G401 (cell line): ENCODE measurements at places on chromosomes 2 and 18.

DNA sequence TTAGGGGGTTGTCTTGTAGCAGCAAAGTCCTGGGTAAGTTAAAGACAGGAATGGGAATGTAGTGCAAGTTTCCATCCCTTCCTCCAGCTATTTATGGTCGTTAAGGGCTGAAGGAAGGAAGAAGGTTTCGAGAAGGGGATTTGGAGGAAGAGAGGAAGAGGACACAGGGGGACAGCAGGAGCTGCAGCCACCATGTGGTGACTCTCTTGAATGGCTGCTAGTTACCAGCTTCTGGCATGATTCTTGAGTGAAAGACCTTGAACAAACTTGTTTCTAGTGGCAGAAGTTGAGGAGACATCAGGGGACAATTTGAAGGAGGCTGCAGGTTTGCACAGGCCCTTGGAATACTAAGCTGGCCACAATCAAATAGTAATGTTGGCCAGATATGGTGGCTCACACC lies 116.6 kb downstream of the MTX2 start:
- DNase-seq = no peak

DNA sequence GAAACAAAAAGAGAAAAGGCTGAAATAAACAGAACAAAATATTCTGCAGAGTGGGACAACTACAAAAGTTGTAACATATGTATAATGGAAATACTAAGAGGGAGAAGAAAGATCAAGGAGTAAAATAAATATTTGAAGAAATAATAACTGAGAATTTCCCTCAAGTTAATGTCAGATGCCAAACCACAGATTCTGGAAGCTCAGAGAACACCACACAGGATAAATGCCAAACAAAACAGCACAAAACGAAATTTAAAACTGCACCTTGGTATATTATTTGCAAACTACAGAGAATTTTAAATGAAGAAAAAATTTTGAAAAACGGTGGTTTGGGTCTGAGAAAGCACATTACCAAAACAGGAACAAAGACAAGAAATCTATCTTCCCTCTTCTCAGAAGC lies 1588.9 kb upstream of the TMEFF2 start:
- DNase-seq = no peak

DNA sequence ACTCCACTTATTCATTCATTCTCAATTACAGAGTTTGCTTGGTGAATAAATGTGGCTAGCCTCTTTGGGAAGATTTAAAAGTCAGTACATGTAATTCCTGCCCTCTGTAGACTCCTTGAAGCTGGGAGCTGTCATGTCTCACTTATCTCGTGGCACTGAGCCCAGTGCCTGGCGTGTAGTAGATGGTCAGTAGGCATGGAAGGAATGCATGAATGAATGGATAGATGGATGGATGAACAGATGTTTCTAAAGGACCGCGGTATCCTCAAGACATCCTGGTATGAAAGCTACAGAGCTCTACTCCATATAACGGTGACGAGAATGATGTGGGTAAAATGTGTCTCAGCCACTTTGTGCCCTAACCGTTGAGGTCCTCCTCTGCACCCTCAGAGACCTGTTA lies 83.0 kb downstream of the MARCO start:
- no peak for DNase-seq

- peak; percentile 21 for DNase-seq
Observed at GRCh38 chr2:32715981-32716380, 88.1 kb downstream of the TTC27 start.

DNA sequence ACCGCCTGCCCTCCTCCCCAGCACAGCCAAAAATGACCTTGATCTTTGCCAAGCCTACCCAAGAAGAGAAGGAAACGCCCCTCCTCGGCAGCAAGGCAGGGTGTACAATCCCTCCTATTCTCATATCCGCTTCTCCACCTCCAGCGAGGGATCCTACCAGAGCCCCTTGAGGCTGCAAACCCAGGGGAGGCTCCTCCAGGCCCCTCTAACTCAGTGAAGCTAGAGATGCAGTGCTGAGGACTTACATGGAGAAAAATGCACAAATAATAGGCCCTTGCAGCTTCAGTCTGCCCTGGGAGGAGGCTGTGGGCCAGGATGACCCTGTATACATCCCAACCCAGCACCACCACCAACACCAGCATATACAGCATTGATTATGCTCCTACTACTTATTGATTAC lies 46.9 kb upstream of the POMC start:
- DNase-seq = peak; percentile 25

GRCh38 chr2:79977792-79978191 lies 326.8 kb downstream of the LRRTM1 start:
- DNase-seq = no peak
